NCI-H1092 (cell line): ENCODE measurements at places on chromosomes 1 and 21.
A peak's percentile ranks its signal among the peaks of the same experiment; 100 is the strongest.

DNA sequence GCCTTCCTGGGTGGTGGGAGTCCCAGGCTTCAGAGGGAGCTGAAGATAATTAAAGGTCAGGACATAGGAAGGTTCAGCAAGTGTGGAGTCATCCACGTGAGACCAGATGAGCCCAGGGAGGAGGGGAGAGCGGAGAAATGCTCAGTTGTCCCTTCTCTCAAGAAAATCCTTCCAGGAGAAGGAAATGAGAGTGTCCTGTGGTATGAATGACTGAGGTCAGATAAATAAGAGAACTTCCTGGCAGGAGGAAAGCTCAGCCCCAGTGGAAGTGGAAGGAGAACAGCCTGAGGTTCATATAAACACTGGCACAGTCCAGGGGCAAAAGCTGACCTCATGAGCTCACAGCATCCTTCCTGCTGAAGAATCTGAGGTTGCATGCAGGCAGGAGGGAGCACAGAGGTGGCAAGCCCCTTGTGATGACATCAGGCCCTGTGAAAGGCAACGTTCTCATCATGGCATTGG, 97.6 kb downstream of the NAV1 start:
- no peak for DNase-seq

DNA sequence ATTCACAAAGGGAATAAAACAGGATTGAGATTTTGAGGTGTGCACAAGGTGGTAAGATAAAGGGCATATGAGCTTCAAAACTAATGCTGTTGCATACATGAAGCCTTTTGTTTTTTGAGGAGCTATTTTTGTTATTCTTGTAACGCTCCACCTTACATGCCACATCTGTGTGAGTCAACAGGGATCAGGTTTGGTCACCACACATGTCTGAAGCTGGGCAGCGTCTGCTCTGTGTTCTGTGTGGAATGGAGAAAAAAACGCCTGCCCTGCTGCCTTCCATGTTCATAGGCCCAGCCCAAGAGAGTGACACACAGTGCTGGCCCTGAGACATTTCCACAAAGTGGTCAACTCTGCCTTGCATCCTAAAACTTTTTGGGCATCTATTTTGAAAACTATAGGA, 67.7 kb downstream of the MPZL1 start:
- no peak for DNase-seq

- no peak for DNase-seq
Observed at GRCh38 chr1:40411294-40411693, 37.8 kb downstream of the SMAP2 start.

DNA sequence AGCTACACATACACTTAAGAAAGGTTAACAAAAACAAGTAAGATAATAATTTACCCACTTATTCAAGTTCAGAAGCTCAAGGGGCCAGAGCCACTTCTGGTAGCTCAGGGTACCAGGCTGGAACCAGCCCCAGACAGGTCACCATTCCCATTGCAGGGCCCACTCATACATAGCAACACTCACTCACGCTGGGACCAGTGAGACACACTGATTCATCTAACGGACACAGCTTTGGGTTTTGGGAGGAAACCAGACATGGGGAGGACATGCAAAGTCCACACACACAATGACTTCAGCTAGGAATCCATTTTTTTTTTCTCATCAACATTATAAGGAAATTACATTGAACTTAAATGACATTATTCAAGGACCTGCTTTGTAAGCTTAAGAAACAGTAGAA, 169.1 kb downstream of the ZC3H11B start:
- DNase-seq, result no peak

DNA sequence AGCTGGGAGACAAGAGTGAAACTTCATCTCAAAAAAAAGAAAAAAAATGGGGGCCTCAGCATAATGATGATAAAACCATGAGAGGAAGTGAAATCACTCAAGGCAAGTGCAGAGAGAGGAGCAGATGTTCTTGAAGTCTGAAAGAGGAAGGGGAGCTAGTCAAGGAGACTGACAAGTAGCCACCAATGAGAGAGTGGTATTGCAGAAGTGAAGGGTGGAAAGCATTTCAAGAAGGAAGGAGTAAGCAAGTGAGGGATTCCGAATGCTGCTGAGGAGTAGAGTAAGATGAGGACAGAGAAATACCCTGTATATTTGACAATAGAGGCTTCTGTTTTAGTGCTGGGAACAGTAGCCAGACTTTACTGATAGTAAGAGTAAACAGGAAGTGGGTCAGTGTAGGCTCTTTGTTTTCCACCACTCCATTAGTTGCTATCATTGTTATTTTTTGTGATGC, 2.9 kb downstream of the TATDN3 start:
- no peak for DNase-seq

GRCh38 chr1:219438386-219438785, 174.5 kb downstream of the ZC3H11B start:
- DNase-seq, result no peak

DNA sequence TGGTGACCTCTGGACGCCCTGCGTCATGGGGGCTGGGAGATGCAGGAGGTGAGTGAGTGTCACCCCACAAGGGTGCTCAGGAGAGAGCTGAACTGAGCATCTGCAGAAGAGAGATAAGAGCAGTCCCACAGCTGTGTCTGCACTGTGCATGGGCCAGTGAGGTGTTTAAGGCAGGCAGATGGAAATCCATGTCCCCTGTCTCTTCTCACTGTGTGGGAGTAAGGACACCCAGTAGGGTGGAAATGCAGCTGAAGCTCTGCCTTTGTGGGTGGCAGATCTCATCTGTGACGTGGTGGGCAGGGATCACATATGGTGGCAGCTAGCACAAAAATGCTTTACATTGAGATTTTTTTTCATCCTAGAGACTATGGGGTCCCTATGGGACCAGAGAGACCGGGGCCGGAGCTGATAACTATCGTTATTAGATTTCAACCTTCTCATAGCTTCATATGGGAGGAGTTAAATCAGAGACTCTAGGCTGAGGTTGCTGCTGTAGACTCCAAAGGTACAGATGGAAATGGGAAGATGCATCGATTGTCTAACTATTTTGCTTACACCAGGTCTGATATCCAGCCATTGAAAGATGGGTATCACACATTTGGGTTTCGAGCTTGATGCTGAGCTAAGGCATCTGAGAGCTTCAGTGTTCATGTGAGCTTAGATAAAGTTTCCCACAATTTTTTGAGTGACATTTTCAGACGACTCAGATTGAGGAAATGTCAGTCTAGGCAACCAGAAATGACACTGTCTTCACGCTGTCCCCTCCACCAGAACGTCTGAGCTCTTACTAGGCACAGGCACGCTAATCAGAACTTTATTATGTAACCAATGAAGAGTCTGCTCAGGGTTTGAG, 65.3 kb upstream of the PSEN2 start:
- no peak for DNase-seq

GRCh38 chr1:224507771-224508523, 73.3 kb upstream of the WDR26 start:
- DNase-seq, result no peak

GRCh38 chr1:225427235-225428067, at the start of gene LBR:
TSS of gene LBR (minus strand) at chr1:225428038. CDS start at chr1:225424075, 3,963 bp downstream.
- no peak for DNase-seq

DNA sequence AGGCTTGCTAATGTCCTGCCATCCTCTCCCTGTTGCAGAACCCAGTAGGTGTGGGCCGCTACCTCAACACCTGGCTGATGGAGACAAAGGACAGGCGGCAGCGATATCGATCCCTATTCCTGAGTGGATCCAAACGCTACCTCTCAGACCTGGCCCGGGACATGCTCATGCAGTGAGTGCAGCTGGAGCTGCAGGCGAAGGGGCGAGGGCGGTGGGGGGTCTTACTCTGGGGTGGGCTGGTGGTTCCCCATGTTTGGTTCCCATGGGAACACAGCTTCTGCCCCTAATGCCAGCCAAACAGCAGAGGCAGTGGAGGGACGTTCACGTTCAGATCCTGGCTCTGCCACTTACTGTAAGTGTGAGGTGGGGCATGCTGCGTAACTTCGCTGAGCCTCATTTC, 15.8 kb upstream of the TTC22 start:
- DNase-seq, result no peak

- DNase-seq, result no peak
Observed at GRCh38 chr1:167060141-167061072, 29.8 kb downstream of the GPA33 start.

- DNase-seq, result no peak
Observed at GRCh38 chr1:190975827-190976226, 498.2 kb upstream of the BRINP3 start.

DNA sequence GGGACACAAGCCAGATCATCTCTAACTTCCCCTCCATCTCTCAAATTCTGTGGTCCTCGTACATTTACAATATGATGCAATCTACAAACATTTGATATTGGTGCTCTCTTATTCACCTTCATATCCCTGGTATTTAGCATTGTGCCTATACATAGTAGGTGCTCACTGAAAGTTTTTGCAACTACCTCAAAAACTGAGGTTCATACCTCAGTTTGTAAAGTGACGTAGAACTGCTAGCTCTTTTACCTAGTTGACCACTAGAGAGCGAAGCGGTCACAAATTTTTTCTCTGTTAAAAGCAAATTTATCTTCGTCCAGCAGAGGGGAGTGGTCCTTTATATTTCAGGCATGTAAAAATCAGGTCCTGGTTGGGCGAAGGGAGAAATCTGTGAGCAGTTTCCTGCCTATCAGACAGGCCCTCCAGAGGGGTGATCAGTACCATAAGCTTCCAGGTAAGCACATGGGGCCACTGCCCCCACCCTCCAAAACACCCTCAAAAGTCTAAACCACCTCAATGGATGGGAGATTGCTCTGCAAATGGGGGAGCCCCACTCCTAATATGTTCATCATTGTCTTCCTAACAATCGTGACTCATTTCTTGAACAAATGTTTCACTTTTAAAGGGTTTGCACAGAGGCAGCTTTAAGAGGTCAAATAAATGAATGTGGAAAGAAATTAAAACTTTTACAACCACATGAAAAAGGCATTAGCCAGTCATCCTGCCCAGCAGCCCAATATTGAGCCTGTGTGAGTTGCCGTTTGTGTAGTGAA, 10.6 kb upstream of the HLCS start:
- peak; percentile 53 for DNase-seq

DNA sequence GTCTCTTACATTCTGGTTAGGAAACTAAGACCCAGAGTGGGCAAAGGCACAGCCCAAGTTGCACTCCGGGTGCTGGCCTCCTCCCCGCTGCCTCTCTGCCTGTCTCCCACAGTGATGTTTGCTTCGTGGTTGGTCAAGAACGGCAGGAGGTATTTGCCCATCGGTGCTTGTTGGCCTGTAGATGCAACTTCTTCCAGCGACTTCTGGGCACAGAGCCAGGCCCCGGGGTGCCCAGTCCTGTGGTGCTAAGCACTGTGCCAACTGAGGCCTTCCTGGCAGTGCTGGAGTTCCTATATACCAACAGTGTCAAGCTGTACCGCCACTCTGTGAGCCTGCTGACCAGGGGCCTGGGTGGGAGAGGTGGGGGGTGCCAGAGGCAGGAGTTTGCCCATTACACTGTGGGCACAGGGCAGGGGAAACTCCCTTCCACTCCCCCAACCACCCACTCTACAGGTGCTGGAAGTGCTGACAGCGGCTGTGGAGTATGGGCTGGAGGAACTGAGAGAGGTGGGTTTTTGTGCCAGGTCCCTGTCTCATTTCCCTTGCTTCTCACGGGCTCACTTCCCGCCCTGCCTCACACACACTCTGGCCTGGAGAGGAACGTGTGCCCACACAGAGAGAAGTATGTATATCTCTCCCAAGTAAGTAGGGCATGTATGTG, 1.9 kb downstream of the BTBD19 start:
- no peak for DNase-seq

DNA sequence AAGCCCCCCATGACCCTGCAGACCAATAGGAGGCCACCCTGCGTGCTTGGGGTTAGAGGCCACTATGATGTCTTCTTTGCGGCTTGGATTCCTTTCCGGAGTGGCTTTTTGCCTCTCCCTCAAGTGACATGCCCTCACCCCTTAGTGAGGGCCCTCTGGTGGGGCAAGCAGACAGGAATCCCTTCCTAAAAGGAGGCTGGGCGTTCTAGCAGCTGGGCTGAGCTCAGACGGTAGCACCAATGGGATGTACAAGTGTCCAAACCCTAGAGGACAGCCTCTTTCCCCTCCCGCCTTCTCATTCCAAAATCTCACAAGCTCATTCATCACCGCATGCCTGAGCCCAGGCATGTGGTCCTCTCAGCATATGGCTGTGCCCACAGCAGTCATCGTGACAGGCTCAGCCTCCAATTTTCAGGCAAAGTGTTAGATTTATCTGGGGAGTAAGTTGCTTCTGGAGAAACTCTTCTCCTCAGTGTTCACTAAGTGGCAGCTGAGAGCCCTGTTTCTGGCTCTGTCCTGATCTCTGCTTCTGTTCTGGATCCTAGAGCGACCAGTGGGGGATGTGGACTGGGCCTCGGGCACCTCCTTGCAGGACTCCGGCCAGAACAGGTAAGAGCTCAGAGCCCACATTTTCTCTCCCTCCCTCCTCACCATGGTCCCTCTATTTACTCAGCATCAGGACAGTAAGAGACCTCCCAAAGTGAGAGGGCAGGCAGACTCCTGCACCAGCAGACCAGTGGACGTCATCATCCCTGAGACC, 4.8 kb downstream of the KIAA1614 start:
- no peak for DNase-seq

GRCh38 chr1:104125266-104125665, 375.6 kb downstream of the AMY1C start:
- DNase-seq, result no peak

DNA sequence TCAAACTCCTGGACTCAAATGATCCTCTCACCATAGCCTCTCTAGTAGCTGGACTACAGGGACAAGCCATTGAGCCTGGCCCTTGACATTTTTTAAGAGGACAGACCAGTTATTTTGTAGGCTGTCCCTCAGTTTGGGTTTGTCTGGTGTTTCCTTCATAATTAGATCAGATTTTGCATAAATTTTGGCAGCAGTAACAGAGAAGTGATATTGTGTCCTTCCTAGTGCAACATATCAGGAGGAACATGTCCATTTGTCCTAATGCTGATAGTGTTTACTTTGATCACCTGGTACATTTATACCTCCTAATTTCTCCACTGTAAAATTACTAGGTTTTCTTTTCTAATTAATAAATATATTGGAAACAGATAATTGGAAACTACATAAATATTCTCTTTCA, 5.9 kb upstream of the NID1 start:
- no peak for DNase-seq

- no peak for DNase-seq
Observed at GRCh38 chr1:54569339-54569738, 21.3 kb downstream of the ACOT11 start.

- no peak for DNase-seq
Observed at GRCh38 chr1:244231193-244231571, 180.1 kb downstream of the ZBTB18 start.

DNA sequence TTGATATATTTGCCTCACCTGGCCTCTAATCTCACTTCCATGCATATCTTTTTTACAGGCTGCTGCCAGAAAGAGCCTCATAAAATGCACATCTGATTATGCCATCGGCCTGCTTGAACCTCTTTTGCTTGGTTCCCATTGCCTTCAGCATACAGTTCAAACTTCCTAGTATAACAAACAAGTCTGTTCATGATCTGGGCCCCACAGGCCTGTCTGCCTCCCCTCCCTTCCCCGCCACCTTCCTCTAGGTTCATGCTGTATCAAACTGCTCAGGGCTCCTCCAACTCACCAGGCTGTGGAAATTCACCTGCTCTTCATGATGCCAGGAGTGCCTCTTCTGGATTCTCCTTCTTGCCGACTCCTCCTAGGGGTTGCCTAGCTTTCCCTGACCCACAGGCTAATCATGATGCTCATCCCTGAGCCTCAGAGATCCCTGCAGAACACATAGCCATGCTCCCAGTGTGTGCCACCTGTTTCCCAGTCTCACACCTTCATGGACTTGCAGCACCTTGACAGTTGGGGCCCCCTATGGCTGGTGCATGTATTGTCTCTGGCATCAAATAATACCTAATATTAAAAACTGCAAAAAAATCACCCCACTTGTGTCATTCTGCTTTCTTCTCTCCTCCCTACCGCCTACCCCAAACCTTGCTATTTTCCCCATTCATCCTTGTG, 33.7 kb upstream of the CD2 start:
- no peak for DNase-seq
